Fibroblast of lung (primary cell): ENCODE measurements at places on chromosomes 7 and 10. TPM values are rescaled to one million over a fixed set of nuclear protein-coding genes. Genes with fewer than 3 reads are reported as not detected.

AKR1C8 gene
- total RNA-seq: not detected in 2 replicates

NRP1 gene
- 362 and 373 TPM in 2 replicates for total RNA-seq

RP9 gene
- total RNA-seq: 9.2 and 19.2 TPM in 2 replicates

RSU1 gene
- total RNA-seq: 28.5 and 46.9 TPM in 2 replicates

CTTNBP2 gene
- 4.4 and 8.3 TPM in 2 replicates for total RNA-seq

UCMA gene
- not detected in 2 replicates for total RNA-seq

ZNF33B gene
- total RNA-seq: 7.8 and 10.0 TPM in 2 replicates

GRID1 gene
- total RNA-seq: 0.33 and 0.51 TPM in 2 replicates

CALML3 gene
- not detected in 2 replicates for total RNA-seq

LAMB1 gene
- total RNA-seq: 440 and 516 TPM in 2 replicates

CRHR2 gene
- total RNA-seq: not detected in 2 replicates

CLRN3 gene
- total RNA-seq: not detected in 2 replicates

STEAP2 gene
- 26.3 and 29.8 TPM in 2 replicates for total RNA-seq

TRIM8 gene
- 80.9 and 143 TPM in 2 replicates for total RNA-seq

NUTM2B gene
- total RNA-seq: 0.33 and 0.51 TPM in 2 replicates

NPFFR1 gene
- under 0.01 TPM in 1 of 2 replicates, not detected in the other for total RNA-seq

OPN1SW gene
- not detected in 2 replicates for total RNA-seq

DNAH11 gene
- under 0.01 and 0.33 TPM in 2 replicates for total RNA-seq

LIPJ gene
- under 0.01 and 0.26 TPM in 2 replicates for total RNA-seq

LRRC18 gene
- total RNA-seq: under 0.01 and 0.66 TPM in 2 replicates

OR13A1 gene
- total RNA-seq: not detected in 2 replicates

RFC2 gene
- 9.9 and 11.8 TPM in 2 replicates for total RNA-seq

EBLN1 gene
- total RNA-seq: not detected in 2 replicates

MKI67 gene
- total RNA-seq: 0.26 and 4.3 TPM in 2 replicates

UTF1 gene
- not detected in 2 replicates for total RNA-seq

OR2A5 gene
- total RNA-seq: not detected in 2 replicates

RASA4 gene
- 2.1 and 6.2 TPM in 2 replicates for total RNA-seq

STAMBPL1 gene
- 41.3 and 45.6 TPM in 2 replicates for total RNA-seq

CABCOCO1 gene
- total RNA-seq: 0.26 and 0.83 TPM in 2 replicates

CNTNAP2 gene
- total RNA-seq: not detected in 2 replicates

EGR2 gene
- total RNA-seq: 0.33 and 2.1 TPM in 2 replicates

TMEM176B gene
- total RNA-seq: 26.8 and 95.3 TPM in 2 replicates

GBX1 gene
- not detected in 2 replicates for total RNA-seq

ZNF425 gene
- 4.6 and 5.4 TPM in 2 replicates for total RNA-seq

TUBB8 gene
- not detected in 2 replicates for total RNA-seq
